ENCODE measurements at places on chromosomes 3 and 15.

DNA sequence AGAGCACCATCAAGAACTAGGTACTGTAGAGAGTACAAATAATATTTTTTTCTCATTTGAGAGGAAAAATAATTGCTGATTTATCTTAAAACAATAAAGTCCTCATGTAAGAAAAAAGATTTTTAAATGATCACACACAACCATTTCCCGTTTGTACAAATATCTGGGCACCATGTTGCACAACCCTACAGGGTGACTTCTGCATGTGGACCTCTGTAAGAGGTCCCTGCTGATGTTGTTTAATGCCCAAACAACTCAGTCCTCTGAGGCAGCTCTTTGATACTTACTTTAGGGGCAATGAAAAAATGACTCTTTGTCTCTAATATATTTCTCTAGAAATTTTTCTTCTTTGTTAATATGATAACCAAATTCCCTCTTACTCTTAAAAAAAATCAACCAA lies 168.1 kb upstream of the SATB1 start:
- no peak for DNase-seq

GRCh38 chr3:114435386-114436115 lies 141.7 kb downstream of the TIGIT start:
- no peak for DNase-seq

DNA sequence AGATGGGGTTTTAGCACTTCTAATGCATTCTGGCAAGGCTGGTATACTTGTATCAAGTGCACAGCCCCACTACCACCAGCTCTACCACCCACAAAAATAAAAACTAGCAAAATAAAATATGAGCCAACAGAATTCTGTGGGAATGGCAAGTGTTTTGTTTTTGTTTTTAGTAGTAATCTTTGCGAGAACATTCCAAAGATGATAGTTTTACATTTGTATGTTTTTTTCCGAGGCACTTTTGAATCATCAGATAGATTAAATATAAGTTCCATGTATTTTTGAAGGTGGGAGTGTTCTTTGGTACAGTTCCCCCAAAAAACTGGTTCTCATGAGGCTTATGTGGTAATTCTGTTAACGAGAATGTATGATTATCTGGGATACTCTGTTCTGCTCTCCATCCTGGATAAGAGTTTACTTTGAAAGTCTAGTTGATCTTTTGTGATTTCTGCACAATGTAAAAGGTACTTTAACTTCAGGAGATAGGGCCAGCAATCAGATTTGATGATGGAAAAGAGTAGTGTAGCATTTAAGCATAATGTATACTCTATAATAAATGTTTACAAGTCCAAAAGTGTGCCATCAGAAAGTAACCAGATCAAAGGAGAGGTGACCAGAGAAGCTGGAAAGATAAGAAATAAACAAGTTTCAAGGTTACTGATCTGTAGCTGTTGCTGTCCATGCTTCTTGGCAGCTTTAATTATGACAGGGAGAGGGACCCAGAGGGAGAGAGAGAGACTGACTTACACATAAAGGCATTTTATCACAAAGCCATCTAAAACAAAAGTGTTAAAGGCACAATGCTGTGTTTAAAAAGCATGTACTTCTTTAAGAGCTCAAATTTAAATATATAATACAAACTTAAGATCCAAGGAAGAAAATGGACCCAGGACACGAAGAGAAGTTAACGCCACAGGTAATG lies 130.9 kb downstream of the PGPEP1L start:
- DNase-seq: no peak

- no peak for DNase-seq
Observed at GRCh38 chr3:98148751-98149150, 1.5 kb downstream of the OR5H14 start.

GRCh38 chr15:80480909-80481308 lies 76.7 kb downstream of the ARNT2 start:
- DNase-seq: no peak

DNA sequence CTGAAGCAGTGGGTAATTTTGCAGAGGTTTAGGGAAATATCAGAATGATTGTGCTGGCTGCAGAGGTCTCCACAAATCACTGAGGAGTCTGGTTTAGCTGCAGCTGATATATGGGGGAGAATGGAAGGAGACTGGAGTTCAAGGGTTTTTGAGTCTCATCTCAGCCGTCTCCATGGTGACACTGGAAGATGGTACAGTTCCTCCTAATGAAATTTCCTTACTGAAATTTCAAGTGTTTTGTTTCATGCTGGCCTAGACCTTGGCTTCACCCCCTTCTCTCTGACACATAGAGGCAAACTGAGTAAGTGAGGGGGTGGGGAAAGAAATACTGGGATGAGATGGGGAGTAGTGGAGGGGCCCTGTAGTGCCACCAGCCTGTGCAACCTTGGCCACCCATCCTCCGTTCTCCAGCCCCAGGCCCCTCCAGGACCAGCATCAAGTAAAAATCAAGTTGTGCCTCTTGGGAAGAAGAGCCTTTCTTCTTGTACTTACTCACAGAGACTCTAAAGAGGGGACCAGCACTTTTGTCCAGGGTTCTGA lies 17.8 kb upstream of the MORF4L1 start:
- DNase-seq: no peak

- no peak for DNase-seq
Observed at GRCh38 chr15:52503788-52504496, 24.7 kb downstream of the MYO5A start.

GRCh38 chr3:123399653-123400052 lies 49.2 kb downstream of the ADCY5 start:
- DNase-seq: no peak

GRCh38 chr3:154536751-154537150 lies 106.8 kb upstream of the GPR149 start:
- no peak for DNase-seq

DNA sequence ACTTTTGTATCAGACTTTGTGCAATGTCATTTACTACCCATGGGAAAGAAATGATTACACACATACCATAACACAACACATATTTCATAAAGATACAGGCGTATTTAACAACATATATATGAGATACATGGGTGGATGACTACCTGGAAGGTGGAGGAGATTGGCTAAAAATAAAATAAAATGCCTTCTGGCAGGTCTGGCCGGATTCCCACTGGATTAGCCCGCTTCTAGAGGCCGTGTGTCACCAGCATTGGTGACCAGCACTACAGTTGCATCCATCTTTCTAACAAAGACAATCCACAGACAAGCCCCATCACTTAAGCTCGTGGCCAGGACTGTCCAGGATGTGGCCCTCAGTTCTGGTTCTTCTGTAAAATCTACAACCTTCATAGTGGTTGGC lies 21.0 kb upstream of the SEC22A start:
- DNase-seq: no peak

DNA sequence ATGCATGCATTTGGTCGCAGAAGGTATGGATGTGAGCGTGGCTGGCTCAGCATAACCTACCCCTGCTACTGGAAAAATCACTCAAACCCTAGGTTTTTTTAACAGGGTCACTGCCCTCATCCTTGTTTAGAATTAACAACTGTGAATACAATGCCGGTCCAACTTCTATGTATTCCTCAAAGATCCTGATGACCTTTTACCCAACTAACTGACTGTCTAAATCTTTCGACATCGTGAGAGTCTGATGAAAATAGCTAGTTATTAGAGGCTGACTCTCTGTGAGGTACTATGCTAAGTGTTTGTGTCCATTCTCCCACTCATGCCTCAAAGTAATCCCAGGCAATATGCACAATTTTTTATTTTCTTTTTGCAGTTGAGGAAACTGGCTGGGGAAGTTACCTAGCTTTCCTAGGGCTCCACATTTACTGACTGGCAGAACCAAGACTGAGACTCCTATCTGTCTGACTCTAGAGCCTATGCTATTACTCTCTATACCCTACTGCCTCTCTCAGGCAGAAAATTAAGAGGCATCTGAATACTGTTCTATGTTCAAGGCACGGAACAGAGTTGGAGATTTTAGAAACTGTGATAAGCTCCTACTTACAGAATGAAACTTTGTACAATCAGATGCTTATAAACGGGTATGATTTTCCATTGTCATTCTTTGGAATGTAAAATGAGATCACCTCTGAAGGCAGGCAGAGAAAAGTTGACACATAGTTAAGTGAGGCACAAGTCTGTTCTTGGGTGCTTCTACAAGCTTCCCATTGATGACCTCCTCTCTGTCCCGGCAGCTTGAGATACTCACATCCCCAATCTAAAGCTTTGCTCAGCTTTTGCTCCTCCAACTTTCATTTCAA lies 56.4 kb downstream of the FILIP1L start:
- no peak for DNase-seq

DNA sequence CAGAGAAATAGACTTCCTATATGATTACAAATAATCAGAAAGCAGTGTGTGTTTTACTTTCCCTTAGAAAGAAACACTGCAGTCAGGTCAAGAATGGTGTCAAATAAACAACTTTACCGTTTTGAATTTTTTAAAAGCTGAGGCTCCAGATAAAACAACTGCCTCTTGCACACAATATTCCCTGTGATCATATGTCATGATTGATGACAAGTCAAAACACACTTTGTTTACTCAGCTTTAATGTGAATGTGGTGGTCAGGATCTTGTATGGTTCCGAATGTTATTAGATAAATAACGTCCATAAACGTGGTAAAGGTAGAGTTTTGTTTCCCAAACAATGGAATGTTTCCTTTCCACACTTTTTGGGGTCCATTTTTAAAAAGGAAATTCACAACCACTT lies 428.4 kb upstream of the MDFIC2 start:
- DNase-seq: no peak

- DNase-seq: no peak
Observed at GRCh38 chr15:60871731-60872130, 357.4 kb downstream of the RORA start.

- DNase-seq: no peak
Observed at GRCh38 chr3:61903931-61904657, 342.7 kb downstream of the PTPRG start.

DNA sequence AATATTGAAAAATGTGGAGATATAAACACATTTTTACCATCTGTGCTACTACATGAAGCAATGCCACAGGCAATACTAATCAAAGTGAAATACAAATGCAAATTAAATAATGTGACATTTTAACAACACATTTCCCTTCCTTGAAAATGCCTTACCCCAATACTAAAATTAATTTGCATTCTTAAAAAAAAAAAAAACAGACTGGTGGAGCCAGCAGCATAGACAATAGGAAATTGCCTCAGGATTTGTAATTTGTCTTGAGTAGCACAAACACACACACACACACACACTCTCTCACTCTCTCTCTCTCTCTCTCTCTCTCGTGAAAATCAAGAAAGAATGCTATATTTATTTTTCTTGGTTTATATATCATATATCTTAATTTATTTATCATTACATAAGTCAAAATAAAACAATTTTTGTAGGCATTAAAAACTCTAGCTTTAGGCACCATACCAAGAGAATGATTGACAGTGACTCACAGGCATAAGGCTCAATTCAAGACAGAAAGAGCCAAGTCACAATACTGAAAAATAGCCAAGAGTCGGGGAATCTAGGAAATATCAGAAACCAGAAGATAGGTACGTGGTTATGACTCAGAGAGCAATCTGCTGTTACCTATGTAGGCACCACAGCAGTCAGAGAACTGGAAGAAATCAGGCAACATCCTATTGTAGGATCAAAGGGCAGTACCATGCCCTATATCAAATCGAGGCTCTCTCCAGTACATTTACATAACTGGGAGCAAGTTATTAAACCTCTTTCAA lies 23.0 kb downstream of the SUCNR1 start:
- DNase-seq: no peak

- no peak for DNase-seq
Observed at GRCh38 chr3:115323380-115323779, 176.3 kb upstream of the ZBTB20 start.

DNA sequence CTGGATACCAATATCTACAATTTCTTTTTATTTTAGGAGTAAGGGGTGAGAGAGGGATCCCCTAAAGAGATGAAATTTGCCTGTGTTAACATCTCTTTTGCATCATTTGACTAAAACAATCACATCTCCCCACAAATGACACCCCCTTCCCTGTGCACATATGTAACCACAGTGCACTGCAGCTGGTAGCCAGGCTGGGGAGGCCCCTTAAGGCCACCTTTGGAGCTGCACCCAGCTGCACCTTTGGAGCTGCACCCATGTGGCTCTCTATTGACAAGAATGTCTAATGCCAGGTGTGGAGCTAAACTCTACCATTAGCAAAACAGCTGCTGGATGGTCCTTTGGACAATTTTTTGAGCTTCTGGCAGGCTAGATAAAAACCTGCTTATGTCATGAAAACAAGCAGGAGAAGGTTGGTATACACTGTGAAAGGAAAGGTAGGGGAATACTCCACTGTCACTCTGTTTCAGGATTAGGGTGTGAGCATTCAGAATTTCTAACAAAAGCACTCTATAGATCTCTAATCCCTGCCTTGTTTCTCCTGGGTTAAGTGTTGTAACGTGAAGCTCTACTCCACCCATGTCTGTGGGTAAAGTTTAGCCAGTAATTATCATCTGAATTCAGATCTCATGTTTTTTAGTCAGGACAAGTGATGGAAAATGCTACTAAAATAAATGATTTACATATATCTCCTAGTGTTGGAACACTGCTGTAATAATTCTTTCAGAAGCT lies 52.1 kb downstream of the TFG start:
- DNase-seq: no peak

DNA sequence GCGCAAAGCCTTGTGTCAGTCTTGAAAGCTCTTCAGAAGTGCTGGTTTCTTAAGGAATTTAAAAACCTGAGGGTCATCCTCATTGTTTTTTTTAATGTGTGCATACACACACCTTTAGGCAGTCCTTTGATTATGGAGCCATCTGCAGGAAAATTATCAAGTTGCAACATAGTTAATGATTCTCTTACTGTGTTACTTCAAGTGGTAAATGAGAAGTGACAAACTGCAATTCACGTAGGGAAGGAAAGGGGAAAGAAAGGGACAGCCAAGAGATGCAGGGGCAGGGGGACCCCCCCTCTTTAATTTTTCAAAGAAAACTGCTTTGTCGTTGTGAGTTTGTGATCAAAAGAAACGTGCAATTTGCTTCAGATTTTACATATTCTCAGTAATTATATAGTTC lies 162.4 kb upstream of the CGNL1 start:
- peak; percentile 31 for DNase-seq

GRCh38 chr3:169811631-169812331 lies 889 bp upstream of the LRRIQ4 start:
- peak; percentile 59 for DNase-seq

All from HFF-Myc (cell line).